Right lobe of liver (tissue), 6 donors: ENCODE measurements at places on chromosomes 7 and 10. TPM values are rescaled to one million over a fixed set of nuclear protein-coding genes. Genes with fewer than 3 reads are reported as not detected.

CACNB2 gene
- total RNA-seq = 0.12 TPM

HOXA7 gene
- not detected for total RNA-seq

CASTOR2 gene
- total RNA-seq = 2.2 TPM

PON1 gene
- 85.3 TPM for total RNA-seq

CAMK2B gene
- total RNA-seq = 3.3 TPM

CLRN3 gene
- total RNA-seq = 28.5 TPM

GNGT1 gene
- total RNA-seq = not detected

IFIT1B gene
- not detected for total RNA-seq

DDC gene
- 45.2 TPM for total RNA-seq

KAZALD1 gene
- total RNA-seq = 0.93 TPM

OR2A42 gene
- not detected for total RNA-seq

SPDYE2B gene
- not detected for total RNA-seq

NUDT13 gene
- 1.8 TPM for total RNA-seq

SNCG gene
- 21.2 TPM for total RNA-seq

SEC31B gene
- 2.9 TPM for total RNA-seq

CTTNBP2 gene
- total RNA-seq = 1.6 TPM

FFAR4 gene
- 0.27 TPM for total RNA-seq

TRIM8 gene
- 40.1 TPM for total RNA-seq

GRB10 gene
- 24.9 TPM for total RNA-seq

SUN3 gene
- not detected for total RNA-seq

PPP1R9A gene
- 1.3 TPM for total RNA-seq

HOXA10 gene
- total RNA-seq = not detected

CLEC2L gene
- total RNA-seq = not detected

DEPP1 gene
- total RNA-seq = 81.5 TPM

CDC14C gene
- not detected for total RNA-seq

CTAGE8 gene
- total RNA-seq = 1.2 TPM

SPDYE8 gene
- not detected for total RNA-seq

ADARB2 gene
- total RNA-seq = 0.68 TPM

KLF14 gene
- not detected for total RNA-seq

NKX2-3 gene
- total RNA-seq = not detected

GHRHR gene
- total RNA-seq = 0.37 TPM

SFMBT2 gene
- total RNA-seq = 1.7 TPM

EVX1 gene
- not detected for total RNA-seq

MGMT gene
- total RNA-seq = 36.5 TPM

ANKRD2 gene
- total RNA-seq = 0.39 TPM

MTERF1 gene
- 9.6 TPM for total RNA-seq

OR13A1 gene
- not detected for total RNA-seq

TRIM73 gene
- total RNA-seq = 2.0 TPM

IL6 gene
- not detected for total RNA-seq

CYP3A5 gene
- 307 TPM for total RNA-seq
